ENCODE measurements at places on chromosomes 16 and 17.

GRCh38 chr16:86495756-86496261, 14.5 kb upstream of the FOXF1 start:
- no peak for DNase-seq

DNA sequence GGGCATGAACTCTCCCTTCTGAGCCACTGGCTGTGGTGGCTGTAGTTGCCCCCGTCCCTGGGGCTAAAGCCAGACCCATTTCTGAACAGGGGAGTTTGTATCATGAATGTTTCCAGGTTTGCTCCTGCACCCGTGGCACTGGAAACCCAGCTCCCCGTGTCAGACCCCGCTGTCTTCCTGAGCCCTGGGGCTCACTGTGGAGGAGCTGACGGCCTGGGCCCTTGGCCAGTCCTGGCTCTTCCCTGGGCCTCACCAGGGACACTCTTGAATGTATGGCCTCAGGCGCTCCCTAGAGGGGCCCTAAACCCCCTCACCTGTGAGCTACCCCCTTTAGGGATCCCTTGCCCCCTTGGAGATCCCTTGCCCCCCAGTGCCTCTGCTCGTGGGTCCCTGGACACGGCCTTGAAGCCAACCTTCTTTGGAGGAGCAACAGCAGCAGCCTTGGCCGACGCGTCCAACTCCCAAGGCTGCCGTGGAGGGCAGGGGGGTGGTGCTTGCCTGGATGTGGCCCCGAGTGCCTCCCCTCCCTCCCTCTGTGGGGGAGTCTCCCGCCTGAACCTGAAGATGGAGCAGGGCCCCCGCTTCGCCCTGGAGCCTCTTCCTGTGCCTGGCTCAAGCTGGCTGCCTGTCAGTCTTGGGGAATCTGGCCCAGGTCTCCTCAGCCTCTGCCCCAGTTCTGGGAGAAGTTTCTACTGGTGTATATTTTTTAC, 15.9 kb downstream of the CASKIN2 start:
- DNase-seq = no peak

DNA sequence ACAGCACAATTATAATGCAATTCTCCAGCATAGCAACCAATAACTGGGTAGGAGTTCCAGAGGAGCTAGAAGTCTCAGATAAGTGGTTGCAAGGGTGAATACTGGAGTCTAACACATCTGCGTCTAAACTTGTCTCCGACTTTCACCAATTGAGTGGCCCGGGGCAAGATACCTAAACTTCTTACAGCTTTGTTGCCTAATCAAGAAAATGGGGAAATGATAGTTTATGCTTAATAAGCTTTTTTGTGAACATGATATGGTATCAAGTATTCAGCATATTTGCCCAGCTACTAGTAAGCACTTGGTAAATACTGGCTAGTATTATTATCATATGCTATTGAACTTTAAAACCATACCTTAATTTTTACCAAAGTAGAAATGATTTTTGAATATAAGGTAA, 183.5 kb downstream of the KCNJ2 start:
- no peak for DNase-seq

GRCh38 chr16:75074920-75075687, 41.5 kb downstream of the LDHD start:
- DNase-seq = no peak

Data from coronary artery (tissue), 2 donors.